ENCODE measurements at places on chromosomes 5 and 9.

DNA sequence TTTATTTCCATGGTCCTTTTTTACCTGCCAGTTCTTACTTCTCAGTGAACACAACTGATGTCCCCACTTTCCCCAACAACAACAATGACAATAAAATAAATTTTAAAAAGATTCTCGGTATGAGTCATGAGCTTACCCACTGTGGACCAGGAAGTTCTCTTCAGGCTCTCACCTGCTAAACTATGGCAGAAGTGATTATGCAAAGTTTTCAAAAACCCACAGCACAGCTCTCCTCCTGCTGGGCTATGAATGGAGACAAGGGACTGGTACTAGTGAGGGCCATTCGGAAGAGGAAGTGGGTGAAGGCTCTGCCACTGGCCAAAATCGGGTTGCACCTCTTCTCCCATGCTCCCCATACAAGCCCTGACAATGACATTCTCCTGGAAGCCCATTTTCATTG is 429.4 kb downstream of the PIK3R1 start:
- DNase-seq, result no peak

DNA sequence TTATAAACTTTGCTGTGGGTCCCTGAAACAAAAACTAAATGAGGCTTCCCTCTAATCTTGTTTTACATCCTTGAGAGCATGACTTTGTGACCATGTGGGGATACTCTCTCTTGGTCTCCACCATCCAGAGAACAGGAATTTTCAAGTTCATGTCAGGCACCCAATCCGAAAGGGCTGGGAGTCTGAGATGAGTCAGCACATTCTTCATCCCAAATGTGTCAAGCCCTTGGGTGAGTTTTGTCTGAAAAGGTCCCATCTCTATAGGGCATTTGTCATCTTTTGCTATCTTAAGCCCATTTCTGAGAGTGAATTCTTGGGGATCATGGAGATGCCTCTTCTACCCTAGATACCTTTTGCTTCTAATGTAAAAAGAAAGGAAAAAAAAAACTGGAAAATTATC is 26.9 kb upstream of the RAPGEF6 start:
- DNase-seq, result no peak

- DNase-seq, result no peak
These were observed 60.3 kb upstream of the RNU6ATAC start for GRCh38 chr9:134224567-134225093.

- DNase-seq, result no peak
These were observed 785.0 kb downstream of the PRELID2 start for GRCh38 chr5:145050181-145050580.

DNA sequence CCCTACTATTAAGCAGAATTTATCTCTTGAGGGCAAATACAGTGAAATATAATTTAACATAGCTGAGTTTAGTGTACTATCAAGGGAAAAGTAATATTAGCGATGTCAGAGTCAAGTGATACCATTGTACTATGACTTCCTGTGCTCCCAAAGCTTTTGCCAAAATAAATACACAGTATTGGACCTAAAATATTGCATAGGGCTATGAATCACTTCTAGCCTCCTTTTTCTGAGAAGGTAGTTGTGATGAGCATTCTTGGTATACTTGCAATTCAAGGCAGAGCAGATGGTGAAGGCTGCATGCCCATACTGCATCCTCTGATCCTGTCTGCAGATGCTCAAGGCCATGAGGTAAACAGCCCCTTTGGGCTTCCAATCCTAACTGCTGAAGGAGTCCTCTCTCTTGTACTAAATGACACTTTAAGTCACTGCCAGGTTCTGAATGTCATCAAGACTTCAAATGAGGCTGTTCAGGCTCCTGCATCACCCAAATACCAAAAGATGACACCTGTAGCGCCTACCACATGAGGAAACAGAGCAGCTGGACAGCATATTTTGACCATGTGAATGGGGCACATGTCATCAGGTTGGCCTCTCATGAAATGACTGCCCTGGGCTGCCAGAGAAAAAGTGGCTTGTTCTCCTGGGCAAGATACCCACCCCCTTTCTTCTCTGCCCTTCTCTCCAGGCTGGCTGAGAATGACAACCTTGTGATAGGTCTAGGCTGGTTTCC is 29.7 kb upstream of the PPP2CA start:
- DNase-seq, result no peak

GRCh38 chr9:124218438-124218982 is 39.2 kb upstream of the NEK6 start:
- no peak for DNase-seq

- no peak for DNase-seq
These were observed 7.7 kb downstream of the IL17B start for GRCh38 chr5:149371296-149371962.

DNA sequence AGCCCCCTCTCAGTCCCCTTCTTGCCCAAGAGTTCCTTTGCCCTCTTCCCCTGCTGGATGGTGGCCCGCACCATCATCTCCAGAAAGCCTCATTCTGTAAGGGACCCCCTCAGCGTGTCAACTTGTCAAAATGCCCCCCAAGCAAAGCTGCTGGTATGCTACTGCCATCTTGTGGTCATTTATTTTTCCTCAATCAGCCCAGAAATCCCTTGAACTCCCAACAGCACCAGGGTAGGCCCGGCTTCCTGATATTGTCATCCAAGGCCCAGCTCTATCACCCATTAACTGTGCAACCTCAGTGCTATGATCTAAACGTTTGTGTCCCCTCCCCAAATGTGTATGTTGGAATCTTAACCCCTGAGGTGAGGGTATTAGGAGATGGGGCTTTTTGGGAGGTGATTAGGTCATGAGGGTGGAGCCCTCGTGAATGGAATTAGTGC is 53.2 kb upstream of the FBXW11 start:
- no peak for DNase-seq

- DNase-seq, result no peak
These were observed 103.0 kb downstream of the NPR3 start for GRCh38 chr5:32814141-32814540.

DNA sequence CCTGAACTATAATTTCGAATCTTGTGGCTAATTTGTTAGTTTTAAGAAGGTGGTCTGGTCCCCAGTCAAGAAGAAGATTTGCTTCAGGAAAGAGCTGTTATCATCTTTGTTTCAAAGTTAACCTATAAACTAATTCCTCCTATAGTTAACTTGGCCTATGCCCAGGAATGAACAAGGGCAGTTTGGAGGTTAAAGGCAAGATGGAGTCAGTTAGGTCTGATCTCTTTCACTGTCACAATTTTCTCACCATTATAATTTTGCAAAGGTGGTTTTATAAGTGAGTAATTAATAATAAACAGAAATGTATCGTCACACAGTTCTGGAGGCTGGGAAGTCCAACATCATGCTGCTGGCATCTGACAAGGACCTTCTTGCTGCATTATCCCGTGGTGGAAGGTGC is 238.6 kb downstream of the PIK3R1 start:
- DNase-seq, result no peak

GRCh38 chr9:69054989-69055388 is 19.4 kb downstream of the FXN start:
- DNase-seq, result no peak

DNA sequence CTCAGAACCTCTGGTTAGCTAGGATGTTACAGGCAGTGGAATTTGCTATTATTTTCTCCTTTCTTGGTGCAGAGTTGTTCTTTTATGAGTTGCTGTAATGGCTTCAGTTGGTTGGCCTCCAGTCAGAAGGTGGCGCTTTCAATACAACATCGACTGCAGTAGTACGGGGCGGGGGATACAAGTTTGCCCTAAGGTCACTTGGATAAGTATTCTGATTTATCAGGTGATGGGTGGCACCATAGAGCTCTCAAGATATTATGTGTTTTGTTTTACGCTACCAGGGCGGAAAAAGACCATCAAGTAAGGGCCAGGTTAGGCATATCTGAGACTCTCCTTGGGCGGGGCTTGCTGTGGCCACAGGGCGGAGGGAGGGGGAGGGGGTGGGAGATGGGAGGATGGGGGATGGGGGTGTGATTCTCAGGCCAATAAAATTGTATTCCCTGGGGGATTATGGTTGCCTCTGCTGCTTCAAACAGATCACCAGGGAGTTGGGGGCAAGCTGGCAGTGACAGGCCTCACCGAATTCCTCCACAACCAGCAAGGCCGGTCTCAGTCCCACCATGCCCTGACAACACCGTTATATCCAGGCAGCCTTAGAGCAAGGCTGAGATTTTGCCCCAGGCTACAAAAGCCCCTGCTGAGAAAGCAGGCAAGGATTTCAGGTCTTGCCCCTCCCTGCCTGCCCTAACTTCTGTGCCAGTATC is 15.9 kb upstream of the RNF38 start:
- DNase-seq, result no peak

DNA sequence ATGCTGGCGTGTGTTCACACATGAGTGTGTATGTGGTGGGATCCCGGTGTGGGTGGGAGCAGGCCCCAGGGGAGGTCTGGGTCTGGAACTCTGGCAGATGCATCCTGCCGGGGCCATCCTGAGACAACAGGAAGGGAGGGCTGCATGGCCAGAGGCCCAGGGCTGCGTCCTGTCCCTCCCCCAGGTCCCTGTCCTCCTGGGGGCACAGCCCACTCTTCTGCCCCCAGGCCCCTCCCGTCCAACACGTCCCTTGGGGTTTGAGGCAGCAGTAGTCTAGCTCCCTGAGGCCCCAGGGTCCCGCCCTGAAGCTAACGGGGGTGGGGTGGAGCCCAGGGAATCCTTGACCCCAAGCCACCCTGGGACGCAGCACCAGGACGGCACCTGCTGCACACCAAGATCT is 16.6 kb downstream of the FLT4 start:
- DNase-seq, result no peak

DNA sequence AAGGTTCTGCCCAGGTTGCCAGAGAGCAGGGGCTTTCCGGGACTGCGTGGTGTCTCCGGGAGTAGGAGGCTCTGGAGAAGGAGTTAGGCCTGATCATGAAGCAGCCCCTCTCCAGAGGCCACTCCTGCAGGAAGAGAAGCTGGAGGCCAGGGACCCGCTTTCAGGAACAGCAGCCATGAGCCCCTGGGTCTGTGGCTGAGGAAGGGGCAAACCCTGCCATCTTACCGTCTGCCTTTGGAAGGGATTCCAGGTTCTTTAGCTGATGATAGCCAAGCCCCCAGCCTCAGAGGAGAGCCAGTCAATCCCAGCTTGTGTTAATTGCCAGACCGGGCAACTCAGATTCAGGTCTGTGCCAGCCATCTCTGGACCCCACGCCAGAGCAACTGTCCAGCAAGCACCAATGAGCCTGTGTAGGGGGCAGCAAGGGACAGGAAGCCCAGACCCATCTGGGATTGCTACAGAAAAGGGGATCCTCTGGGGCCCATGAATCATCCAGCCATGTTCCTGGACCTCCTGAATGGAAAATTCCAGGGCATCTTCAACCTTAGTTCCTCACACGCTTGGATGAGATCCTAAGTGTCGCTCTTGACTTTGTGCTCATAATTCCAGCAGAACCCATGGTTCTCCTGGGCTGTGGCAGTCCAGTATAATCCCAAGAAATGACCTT is 42.7 kb upstream of the MVB12B start:
- DNase-seq, result no peak

DNA sequence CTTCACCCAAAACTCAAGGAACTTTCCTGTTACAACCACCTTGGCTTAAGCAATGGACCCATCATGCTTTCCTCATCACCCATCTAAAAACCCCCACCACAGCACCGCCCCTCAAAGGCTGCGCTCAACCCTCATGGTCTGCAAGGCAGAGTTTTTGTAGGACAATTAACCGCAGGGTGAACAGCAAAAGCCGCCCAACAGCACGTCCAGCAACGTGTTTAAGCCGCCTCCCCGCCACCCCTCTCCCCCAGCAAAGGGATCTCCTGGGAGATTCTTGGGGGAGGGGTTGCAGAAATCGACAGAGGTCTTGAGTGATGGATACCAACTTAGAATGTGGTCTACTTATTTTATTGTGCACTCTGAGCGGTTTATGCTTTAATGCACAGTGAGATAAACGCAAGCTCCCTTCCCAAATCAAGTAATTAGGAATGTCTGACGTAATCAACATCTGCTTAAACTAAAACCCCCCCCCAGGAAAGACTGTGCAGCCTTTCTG is 1.9 kb downstream of the ROR2 start:
- no peak for DNase-seq

DNA sequence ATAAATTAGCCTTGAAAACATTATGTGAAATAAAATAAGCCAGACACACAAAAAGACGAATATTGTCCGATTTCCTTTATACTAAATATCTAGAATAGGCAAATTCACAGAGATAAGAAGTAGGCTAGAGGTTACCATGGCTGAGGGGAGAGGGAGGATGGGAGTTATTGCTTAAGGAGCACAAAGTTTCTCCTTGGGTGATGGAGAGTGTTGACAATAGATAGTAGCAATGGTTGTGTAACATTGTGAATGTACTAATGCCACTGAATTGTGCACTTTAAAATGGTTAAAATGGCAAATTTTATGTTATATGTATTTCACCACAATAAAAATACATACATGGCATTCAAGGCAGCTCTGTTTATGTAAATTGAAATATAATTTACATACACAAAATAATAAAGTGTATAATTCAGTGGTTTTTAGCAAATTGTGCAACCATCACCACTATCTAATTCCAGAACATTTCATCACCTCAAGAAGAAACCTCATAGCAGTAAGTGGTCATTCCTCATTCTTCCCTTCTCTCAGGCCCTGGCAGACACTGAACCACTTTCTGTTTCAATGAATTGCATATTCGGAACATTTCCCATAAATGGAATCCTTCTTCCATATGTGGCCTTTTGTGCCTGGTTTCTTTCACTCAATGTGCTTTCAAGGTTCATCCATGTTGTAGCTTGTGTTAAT is 59.2 kb downstream of the NDST1 start:
- DNase-seq, result no peak

GRCh38 chr9:122392284-122392683 is 21.5 kb downstream of the PTGS1 start:
- no peak for DNase-seq

- peak; percentile 48 for DNase-seq
These were observed 122.4 kb downstream of the SNCAIP start for GRCh38 chr5:122434205-122434970.

DNA sequence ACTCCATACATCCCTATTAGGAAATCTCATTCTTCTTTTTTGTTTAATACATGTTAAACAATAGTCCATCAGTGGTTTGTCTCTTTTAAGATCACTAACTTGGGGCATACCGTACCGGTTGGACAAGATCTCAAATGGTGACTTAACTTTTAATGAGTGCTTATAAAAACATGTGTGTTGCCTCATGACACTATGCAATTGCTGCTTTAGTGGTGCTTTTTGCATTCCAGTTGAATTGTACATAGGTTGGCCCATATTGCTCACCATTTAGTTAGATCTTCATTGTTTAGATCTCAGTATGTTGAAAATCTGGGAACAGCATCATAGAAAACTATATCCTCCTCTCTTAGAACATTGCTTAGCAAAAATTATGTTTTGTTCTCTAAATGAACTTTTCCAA is 17.8 kb downstream of the C9orf85 start:
- no peak for DNase-seq

Measured in hippocampal formation (tissue), 2 donors.